NCI-H1930 (cell line): ENCODE measurements at places on chromosomes 13 and 19.

DNA sequence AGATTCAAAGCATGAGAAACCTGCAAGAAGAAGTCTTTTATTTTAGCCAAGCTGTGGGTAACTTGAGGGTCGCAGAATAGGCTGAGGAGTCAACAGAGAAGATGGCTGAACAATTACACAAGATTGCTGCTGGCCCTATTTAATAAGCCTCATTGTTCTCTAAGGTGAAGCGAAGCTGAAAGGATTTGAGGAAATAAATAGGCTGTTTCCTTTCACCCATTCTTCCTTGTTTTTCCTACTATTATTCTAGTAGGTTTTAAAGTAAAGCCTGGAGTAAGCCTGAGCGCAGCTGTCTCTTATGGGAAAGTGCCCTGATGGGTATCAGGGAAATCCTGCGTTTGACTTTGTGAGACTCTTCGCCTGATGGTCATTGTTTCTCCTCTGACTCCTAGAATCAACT is 25.0 kb upstream of the PCCA start:
- DNase-seq, result no peak

GRCh38 chr13:102970542-102970941 is 95.7 kb downstream of the SLC10A2 start:
- no peak for DNase-seq

- DNase-seq, result no peak
These were observed 1.8 kb downstream of the TNPO2 start for GRCh38 chr19:12721656-12722565.

GRCh38 chr13:98509271-98510155 is 67.4 kb downstream of the STK24 start:
- DNase-seq, result no peak

- no peak for DNase-seq
These were observed 51.9 kb upstream of the SPATA13 start for GRCh38 chr13:24108615-24108965.

DNA sequence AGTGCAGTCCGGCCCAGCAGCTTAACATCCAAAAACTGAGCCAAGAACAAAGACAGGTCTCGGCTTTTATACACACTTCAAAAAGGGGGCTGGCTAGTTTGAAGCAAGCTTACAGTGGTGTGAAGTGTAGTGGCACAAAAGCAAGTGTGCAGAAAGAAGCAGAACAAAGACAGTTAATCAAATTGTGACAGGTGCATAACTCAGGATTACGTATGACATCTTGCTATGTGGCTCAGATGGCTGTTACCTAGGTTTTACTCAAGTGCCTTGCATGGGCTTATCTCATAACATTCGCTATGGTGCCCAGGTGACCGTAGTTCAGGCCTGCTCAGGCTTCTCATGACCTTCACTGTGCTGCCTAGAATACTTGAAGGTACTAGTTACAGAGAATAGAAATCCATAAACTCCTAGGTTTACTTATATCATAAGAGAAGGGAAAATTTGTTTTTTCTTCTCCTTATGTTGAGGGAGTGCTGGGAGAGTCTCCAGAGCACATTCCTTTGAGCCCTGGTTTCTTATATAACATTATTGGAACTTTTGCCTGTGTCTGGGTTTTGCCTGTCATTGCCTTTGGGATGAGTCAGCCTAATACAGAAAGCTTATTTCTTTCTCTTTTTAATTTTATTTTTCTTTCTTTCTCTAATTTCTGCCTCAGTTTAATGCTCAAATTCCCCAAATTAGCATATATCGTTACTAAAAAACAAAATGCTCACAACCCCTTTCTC is 1629.1 kb upstream of the PCDH20 start:
- no peak for DNase-seq

DNA sequence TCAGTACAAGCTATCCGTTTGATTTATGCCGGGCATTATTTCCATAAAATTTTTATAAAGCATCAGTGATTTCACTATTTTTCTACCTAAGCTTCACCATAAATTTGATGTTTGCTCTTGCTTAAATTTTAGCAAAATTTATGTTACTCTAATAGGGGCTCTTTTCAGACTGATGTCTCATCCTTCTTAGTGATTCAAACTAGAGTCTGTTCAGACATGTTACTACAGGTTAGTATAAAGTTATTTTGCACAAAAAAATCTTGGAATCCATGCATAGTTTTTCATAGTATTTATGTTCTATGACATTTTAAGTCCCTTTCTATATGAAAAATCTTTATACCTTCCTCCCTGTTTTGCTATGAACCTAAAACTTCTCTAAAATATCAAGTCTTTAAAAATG is 1151.9 kb downstream of the SLITRK5 start:
- no peak for DNase-seq

- no peak for DNase-seq
These were observed 4.2 kb upstream of the F10 start for GRCh38 chr13:113118261-113119021.

- DNase-seq, result no peak
These were observed 18.7 kb downstream of the CARD8 start for GRCh38 chr19:48237057-48237456.

DNA sequence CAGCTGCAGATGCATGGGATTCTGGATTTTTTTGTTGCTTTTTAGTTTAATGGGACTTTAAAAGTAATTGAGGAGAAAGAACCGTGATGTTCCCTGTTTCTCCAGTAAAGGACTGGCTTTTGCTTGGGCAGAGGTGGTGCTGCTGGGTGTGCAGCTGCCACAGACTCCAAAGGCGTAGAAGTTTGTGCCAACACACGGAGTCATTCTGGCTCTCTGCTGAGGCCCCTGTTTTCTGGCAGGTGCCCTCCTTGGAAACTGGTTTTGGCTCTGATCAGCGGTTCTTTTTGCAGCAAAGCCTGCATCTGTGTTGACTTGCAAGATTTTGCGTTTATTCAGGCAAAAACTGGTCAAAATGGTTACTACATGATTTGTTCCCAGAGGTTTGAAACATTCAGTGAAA is 16.0 kb upstream of the QTRT1 start:
- no peak for DNase-seq

DNA sequence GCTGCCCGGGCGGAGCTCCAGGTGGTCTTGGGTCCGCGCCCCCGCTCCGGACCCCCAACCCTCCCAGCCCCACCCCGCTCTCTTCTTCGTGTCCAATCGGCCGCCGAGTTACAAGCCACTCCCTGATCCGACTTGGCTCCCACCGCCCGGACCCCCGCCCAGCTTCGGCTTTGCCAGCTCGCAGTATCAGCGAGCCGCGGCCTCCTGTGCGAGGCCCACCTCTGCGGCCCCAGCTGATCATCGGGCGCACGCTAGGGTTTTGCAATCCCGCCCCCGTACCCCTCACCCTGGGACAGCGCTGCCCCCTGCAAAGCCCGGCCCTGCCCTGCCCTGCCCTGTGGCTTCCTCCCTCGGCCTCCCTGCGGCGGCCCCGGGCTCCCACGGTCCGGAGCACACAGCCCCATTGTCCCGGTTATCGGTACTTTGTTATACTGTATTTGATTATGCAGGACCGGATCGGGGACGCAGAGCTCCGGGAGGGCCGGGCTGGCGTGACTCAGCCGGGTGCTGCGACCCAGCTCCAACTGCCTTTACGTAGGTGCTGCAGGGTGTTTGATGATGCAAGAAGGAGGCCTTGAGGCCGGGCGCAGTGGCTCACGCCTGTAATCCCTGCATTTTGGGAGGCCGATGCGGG is 598 bp upstream of the LPAR2 start:
- DNase-seq, result peak; percentile 26

GRCh38 chr13:42883771-42884467 is 102.5 kb downstream of the FAM216B start:
- peak; percentile 42 for DNase-seq

DNA sequence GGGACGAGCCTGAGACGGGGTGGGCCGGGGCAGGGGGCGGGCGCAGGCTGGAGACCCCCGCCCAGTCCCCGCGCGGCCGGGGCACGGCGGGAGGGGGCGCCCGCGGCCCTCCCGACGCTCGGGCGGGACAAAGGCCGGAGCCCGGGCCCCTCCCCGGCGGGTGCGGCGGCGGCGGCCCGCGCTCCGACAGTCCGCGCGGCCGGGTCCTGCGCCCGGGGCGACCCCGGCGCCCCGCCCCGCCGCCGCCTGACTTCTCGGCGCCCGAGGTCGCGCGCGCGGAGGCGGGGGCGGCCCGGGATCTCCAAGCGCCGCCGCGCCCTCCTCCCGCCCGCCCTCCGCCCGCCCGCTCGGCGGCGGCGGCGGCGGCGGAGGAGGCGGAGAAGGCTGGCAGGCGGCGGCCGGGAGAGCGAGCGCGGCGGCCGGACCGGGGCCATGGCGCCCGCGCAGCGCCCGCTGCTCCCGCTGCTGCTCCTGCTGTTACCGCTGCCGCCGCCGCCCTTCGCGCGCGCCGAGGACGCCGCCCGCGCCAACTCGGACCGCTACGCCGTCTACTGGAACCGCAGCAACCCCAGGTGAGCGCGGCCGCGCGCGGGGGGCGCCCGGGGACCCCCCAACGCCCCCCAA is at the start of gene EFNA2:
EFNA2 (plus strand) TSS at position 137 of the 624 bp plus-strand sequence; CDS start at position 433, 296 bp downstream.
- DNase-seq, result no peak

GRCh38 chr19:49836176-49837008 is 14.6 kb upstream of the PTOV1 start:
- no peak for DNase-seq

DNA sequence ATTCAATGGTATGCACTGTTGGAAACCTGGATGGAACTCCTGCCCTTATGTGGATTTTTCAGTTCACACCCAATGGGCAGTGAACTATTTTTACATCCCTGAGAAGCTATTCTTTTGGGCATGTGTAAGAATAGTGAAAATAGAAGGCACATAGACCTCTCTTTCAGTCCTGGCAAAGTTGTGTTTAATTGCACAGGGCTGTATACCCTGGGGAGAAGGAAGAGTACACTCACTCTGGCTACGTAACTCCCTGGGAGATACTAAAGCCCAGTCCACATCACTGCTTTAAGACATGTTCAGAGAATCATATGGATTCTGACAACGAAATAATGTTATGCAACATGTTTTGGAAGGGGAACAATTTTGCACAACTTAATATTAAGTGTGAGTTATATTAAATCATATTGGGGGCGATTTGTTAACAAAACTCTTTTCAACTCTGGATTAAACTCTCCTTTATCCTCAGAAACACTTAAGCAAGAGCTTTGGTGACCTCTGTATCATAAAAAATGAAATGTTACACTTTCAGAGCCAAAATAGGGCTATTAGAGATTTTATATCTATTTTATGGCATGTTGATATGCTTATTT is 166.1 kb downstream of the DCT start:
- DNase-seq, result no peak

GRCh38 chr19:38290631-38291147 is 13.4 kb upstream of the C19orf33 start:
- no peak for DNase-seq

DNA sequence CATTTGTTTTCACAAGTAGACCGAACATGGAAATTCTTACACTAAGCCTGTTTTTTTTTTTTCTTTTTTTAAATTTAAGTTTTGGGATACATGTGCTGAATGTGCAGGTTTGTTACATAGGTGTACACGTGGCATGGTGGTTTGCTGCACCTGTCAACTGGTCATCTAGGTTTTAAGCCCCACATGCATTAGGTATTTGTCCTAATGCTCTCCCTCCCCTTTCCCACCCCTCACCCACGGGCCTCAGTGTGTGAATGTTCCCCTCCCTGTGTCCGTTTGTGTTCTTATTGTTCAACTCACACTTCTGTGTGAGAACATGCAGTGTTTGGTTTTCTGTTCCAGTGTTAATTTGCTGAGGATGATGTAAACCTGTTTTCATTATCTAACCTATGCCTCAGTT is 2.6 kb downstream of the NLRP4 start:
- no peak for DNase-seq

DNA sequence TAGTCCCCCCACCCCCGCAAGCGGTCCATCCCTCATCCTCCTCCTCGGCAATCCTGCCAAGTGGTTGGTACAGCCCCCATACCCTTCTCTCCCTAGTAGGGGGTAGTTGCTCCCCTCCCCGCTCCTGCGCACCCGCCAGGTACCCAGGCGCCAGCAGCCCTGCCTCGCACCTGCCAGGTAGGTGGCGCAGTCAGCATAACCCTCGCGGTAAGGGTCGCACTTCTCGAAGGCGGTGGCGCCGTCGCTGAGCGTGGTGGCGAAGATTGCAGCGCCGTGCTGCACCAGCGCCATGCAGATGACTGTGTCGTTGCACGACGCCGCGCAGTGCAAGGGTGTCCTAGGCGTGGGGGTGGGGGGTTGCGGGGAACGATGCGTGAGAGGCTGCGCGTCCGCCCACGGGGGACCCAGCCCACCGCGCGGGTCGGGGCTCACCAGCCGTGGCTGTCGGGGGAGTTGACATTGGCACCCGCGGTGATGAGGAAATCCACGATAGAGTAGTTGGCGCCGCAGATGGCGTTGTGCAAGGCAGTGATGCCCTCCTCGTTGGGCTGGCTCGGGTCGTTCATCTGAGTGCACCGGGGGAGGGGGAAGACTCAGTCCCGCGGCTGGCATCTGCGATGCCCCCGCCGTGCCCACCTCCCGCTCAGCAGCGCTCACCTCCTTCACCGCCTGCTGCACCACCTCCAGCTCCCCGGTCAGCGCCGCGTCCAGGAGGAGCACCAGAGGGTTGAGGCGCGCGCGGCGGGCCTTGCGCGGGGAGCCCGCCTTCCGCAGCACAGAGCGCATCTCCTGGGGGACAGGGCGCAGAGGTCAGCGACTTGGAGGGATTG is 15.2 kb upstream of the ERCC2 start:
- peak; percentile 55 for DNase-seq

DNA sequence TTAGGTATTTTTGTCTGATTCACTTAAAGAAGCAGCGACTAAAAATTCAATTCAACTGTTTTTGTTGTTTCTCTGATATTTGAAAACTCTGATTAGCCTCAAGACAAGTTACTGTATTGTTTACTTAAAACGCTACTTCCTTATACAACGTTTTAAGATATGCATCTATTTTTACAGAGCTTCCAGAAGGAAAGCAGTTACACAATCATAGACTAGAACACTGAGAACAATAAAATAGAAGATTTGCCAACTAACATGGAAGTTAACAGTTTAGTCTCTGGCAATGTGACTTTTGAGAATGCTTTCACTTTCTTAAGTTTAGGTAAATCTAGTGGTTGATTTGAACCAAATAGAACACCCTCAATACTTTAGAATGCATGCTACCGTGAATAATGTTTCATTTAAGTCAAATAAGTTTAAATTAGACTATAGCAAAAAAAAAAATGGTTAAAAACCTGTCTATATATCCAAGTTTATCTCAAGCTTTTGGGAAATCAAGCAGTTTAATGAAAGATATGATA is 614.8 kb downstream of the DACH1 start:
- no peak for DNase-seq

- no peak for DNase-seq
These were observed 3.8 kb upstream of the LILRA5 start for GRCh38 chr19:54316746-54317107.

DNA sequence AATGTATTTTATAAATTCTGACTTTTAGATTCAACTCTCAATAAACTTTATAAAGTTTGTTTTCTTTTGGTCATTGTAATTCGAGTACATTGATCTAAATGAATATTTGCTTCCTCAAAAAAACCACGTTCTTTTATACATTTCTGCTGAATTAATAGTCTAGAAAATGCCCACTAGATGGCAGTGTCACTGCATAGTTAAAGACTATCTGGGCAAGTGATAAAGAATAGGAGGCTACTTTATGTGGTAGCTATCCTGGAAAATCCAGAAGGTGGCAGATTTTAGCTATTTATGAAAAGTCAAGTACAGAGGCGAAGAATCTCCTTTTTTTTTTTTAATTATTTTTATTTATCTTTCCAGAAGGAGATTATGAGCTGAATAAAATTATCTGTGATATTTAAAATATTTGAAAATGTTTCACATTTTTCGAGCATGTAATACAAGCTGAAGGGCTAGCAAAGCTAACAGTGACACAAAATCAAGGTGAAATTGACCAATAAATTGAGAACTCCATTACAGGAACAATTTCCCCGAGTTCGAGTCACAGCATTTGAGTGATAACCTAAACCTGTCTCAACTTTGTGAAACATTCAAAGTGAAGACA is 221.8 kb downstream of the OLFM4 start:
- peak; percentile 86 for DNase-seq
